ENCODE measurements at places on chromosomes 12 and 14.

- DNase-seq = no peak
Measured at GRCh38 chr14:63091394-63091996, 46.2 kb upstream of the KCNH5 start.

GRCh38 chr14:104150136-104151025 lies 12.0 kb downstream of the KIF26A start:
- DNase-seq = no peak

- no peak for DNase-seq
Measured at GRCh38 chr12:30847259-30847658, 79.3 kb upstream of the TSPAN11 start.

GRCh38 chr12:126038434-126038833 lies 973.2 kb downstream of the AACS start:
- no peak for DNase-seq

- no peak for DNase-seq
Measured at GRCh38 chr14:58796242-58797009, 158.7 kb downstream of the DACT1 start.

DNA sequence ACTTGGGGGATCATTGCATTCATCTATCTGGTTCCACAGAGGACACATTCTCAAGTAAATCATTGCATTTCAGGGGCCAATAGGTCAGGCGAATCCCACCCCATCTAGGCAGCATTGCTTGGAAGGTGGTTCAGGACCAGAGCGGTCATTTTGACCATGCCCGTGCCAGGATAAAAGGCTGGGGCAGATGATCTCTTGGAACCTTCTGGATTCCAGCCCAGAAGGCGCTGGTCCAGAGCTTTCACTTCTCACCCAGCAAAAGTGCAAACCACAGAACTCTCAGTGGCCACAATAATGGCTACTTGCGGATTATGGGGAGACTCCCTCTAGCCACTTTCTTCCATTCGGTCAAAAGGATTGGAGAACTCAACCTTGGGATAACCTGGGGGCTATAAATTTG lies 595 bp upstream of the KRT85 start:
- DNase-seq = no peak

DNA sequence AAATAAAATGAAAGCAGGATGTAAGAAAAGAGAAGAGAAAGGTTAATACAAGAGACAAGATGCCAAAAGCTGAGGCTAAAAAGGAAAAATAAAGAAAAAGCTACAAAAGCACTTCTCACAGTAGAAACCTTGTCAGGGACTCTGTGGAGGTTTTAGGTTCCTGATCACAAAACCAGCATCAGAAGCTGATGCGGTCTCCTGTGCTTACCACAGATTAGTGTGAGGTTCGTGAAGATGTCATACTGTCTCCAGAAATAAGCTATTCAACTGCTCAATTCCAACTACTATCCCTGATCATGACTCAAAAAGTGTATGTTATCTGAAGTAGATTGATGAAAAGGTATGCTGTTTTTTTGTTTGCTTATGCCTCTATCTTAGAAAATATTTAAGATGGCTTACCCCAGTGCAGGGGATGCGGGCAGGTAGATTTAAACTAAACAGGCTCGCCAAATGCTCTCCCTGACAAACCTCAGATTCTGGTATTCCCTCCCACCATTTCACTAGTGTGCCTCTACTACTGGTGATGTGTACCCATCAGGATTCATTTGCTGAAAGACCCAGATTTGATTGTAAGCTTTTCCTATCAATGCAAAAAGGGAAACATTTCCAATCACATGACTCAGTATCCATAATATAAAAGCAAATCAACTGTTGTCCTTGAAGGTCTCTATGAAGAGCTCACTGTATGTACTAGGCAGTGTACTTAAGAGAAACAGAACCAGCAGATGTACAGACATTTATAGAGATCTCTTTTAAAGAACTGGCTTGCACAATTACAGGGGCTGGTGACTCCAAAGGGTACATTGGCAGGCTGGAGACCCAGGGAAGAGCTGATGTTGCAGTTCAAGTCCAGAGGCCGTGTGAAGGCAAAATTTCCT lies 169.5 kb upstream of the FOXN3 start:
- DNase-seq = no peak

DNA sequence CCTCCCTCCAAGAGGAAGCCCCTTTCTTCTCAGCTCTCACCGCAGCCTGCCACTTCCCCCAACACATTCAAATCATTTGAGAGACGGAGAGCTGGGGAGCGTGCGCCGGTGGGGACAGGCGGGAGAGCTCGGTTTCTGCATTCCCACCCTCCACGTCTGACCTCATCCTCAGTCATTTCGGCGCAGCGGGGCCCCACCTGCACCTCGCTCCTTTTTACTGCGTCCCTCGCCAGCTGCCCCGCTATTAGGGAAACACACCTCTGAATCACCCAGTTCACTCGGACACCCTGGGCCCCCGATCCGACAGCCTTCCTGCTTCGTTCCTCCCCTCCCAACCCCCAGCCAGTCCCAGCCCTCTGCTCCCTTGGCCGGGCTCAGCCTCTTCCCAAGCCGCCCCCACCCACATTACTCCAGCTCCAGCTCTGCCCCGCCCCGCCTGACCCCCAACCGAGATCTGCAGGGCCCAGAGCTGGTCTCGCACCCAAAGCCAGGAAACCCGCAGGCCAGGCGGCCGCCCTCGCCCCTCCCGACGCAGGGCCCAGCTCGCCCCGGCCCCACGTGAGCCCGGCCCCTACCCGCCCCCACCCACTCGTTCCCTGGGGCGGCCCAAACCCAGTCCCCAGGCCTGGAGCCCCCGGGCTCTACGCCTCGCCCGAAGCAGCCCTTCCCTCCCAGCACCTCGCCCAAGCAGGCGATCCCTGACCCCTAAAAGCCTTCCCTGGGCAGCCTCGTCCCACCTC lies 783 bp downstream of the CORO1C start:
- DNase-seq = no peak

DNA sequence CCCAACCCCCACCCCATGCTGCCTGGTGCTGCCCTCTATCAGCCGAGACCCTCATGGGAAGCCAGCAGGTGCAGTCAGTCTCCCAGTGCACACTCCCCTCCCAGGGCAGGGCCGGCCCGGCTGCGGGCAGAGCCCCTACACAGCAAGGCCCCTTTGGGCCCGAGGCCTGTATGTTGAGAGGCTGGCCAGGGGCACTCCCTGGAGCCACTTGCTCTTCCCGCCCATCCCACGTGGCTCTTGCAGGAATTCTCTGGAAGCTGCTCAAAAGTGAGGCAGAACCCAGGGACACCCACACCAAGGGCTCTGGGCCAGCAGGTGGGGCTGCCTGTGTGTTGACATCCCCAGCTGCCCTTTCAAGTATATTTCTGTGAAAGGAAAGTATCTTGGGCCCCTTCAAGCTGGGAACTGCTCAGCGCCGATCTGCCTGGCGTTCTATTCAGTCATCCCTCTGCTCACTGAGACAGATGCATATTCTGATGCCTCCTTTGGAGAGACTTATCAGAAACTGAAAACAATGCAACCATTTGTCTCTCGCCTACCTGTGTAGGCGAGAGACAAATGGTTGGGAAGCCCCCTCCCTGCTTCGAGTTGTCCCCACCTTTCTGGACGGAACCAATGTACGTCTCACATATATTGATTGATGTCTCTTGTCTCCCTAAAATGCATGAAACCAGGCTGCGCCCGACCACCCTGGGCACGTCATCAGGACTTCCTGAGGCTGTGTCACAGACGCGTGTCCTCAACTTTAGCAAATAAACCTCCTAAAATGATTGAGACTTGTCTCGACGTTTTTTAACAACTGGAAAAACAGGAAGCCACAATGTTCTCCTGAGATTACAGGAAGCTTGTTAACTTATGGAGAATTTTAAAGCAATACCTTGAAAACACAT lies 6.0 kb downstream of the GPR132 start:
- peak; percentile 83 for DNase-seq

DNA sequence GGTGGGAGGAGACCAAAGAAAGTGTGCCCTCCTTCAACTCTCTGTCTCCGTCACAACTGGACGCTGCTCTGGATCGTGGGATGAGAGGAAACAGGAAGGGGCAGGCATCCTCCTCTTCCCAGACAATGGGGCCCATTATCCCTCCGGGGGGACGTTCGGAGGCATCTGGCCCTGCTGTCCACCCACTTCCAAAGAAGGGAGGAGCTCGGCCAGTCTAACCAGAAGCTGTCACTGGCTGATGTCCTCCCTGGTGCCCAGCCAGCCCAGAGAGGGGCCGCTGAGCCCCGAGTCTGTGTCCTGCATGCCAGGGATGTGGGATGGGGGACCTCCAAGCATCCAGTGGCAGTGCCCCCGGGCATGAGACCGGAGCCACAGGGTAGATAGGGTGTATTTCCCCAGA lies 39.8 kb upstream of the MEG3 start:
- DNase-seq = no peak

GRCh38 chr14:90722590-90722989 lies 93.6 kb downstream of the TTC7B start:
- DNase-seq = no peak

DNA sequence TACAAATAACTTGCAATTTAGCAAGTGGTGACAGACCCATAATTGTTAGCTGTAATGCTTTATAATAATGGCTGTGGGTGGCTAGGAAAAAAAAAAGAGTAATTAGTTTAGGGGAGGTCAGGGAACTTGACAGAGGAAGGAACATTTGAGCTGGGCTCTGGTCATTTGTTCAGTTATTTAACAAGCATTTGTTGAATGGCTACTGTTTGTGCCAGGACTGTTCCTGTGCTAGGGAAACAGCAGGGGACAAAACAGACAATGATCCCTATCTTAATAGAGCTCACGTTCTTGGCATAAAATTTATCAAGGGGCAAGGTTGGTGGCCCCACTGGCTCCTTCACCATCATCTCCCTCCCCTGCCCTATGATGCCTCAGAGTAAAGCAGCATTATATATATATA lies 18.5 kb downstream of the CHST11 start:
- DNase-seq = no peak

GRCh38 chr12:74370608-74371216 lies 166.9 kb upstream of the ATXN7L3B start:
- no peak for DNase-seq

GRCh38 chr14:104098272-104099095 lies 13.0 kb downstream of the ASPG start:
- no peak for DNase-seq

DNA sequence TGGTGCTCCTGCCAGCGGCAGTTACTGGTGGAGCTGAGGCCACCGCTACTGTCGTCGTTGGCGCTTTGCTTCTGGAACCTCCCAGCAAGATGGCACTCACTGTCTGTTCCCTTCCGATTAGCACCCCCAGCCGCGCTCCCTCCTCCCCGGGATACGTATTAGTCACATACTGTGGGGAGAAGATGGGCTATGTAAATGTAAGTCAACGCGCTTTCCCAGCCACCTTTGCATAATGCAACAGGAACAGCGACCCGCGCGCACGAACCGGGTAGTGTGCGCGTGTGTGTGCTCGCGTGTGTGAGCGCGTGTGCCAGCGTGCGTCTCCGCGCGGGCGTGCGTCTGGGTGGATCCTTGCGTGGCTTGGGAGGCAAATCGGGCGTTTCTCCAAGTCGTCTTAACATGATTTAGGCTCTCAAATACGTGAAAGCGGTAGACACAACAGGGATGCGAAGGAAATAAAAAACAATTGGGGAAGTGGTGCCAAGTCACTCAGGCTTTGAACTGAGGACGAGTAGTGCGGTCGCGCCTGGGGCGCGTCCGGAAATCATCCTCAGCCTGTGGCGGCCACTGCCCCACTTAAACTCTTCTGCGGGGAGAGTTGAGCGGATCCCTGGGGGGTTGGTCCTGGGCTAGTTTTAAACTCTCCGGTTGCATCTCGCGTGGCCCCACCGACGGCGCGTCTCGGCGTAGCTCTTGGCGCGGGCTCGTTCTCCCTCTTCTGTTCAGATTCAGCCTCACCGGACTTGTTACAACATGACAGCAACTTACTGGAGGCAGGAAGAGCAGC lies 1.8 kb downstream of the FLRT2 start:
- no peak for DNase-seq

DNA sequence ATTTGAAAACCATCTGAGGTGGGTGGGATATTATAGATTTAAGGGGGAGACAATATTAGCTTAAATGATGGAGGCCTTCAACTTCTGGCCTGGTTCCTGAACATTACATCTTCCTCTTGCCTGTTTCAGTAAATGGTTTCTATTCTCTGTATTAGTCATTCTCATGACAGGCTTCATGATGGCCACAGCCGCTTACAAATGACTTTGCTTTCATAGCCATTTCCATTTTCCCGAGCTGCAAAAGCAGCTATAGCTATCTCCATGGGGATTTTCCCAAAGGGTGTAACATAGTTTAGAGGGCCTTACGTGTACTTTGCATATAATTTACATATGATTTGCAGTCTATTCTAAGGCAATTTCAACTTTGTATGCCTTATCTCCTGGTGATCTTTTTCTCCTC lies 121.8 kb downstream of the NRXN3 start:
- DNase-seq = no peak

DNA sequence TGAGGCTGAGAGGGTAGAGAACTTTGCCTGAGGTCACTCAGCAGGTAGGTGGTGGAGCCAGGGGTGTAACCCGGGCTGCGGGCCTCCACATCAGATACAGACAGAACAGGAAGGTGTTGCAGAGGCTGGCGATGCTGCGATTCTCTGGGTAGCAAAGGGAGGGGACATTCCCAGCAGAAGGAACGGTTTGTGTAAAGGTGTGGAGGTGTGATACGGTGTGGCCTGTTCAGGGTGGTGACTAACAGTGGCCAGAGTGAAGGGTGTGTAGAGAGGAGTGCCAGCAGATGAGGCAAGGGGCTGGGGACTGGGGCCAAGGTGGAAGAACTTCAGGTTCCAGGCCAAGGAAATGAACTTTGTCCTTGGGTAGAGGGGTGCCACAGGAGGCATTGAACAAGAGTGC lies 18.2 kb upstream of the FAIM2 start:
- DNase-seq = no peak

DNA sequence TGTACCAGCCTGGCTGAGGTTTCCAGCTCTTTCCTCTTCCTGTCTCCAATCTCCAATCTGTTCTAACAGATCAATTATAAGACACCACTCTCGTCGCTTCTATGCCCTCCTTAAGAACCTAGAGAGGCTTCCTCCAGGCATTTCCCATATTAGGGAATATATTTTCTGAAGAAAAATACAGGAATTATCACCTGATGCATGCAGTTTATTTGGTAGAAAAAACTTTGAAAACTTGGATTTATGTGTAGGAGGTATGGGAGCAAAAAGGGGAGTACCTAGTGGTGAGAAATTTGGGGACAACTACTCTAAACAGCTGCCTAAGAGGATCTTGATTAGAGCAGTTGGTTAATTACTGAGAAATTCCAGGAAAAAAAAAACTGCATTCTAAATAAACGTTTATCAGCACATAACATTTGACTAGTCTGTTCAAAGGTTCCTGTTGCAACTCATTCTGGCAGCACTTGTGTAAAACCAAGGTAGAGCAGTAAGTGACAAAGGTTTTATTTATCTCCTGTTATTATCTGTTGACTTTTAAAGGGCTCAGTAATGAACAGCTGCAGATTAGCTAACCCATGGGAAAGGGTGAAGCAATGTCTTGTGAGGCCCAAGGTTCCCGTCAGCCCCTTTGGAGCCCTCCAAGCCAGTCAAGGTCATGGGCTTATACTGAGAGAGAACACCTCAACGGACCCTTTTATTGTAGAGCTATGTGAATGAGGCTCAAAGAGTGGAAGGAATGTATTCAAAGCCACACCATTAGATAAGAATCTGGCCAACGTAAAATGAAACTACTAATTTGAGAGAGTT lies 36.4 kb upstream of the NR1H4 start:
- no peak for DNase-seq

- no peak for DNase-seq
Measured at GRCh38 chr12:15644700-15645099, 144.5 kb downstream of the EPS8 start.

Measured in T-cell (primary cell).